ENCODE measurements at places on chromosomes 1 and 21.

GRCh38 chr21:37514038-37514667 is 147.6 kb downstream of the DYRK1A start:
- DNase-seq: no peak

- DNase-seq: peak; percentile 43
Measured at GRCh38 chr1:67723620-67724019, 38.6 kb downstream of the GADD45A start.

DNA sequence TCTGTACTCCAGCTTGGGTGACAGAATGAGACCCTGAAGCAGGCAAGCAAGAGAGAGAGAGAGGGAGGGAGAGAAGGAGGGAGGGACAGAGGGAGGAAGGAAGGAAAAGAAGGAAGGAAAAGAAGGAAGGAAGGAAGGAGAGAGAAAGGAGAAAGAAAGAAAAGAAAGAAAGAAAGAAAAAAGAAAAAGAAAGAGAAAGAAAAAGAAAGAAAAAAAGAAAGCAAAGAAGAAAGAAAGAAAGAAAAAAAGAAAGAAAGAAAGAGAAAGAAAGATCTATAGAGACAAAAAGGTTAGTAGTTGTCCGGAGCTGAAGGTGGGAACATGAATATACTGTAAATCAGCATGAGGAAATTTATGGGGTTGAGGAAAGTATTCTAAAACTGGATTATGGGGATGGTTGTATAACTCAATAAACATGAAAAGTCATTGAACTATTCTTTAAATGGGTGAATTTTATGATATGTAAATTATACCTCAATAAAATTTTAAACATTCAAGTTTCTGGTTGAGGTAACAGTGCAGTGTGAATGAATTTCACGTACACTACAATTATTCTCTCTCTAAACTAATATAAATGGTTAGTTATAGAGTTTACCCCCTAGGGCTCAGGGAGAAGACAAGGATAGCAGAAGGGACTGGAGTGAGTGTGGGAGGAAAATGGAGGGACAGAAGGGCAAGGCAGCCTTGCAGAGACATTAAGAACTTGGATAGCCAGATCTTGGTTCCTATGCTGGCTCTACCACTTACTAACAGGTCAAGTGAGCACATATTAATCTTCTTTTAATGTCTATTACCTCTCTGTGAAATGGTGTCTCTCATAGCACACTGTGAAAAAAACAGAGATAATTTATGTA is 24.8 kb upstream of the SERTAD4 start:
- DNase-seq: no peak

DNA sequence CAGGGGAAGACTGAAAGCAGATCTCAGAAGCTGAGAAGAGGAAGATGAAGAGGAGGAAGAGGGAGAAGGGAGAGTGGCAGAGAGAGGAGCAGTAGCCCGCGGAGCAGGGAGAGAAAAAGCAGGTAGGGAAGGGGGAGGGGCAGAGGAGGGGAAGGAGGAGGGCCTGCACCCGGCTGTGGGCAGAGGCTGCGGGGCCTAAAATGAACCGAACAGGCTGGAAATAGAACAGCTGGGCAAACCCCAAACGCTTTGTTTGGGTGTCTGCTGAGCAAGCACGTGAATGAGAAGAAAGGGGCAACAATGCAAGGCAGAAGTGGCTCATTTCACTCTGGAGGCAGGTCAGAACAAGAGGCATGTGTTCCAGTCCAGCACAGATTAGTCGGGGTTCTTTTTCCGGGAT is 33.5 kb downstream of the KCNC4 start:
- peak; percentile 19 for DNase-seq

GRCh38 chr1:112998592-112999235 is 42.7 kb upstream of the SLC16A1 start:
- DNase-seq: no peak

GRCh38 chr1:20732588-20733359 is at the start of gene SH2D5:
TSS of gene SH2D5 (minus strand) at chr1:20732703. CDS start at chr1:20728044, 4,659 bp downstream.
- DNase-seq: peak; percentile 81

DNA sequence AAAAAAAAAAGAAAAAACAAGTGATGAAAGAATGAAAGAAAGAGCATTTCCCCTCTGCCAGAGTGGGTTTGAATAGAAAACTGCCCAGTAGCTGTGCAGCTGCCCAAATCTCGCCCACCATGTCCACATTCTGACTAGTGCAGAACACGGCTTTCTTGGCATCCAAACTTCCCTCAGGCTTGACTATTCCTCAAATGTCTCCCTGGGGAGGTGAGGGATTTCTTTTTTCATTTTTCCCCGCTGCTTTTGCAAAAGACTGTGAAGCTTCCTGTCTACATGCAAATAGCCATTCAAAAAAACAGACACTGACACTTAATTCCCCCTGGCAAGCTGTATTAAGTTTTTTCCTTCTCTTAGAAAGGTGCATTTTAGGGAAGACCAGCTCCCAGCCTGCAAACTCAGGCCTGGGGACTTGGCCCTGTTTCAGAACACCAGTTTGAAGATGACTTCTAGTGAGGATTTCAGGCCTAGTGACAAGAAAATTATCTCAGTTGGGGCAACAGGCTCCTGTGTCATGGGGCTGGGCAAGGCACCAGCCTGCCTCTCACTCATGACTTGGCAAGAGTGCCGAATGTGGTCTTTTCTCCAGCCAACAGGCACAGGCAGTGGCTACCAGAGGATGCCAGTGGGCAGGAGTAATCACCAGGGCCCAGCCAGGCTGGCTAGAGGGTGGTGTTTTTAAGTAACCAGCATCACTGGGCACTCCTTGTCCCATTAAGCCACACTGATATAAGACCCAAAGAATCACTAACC is 178.1 kb upstream of the NFIA start:
- DNase-seq: no peak

GRCh38 chr1:86537928-86538695 is 8.8 kb upstream of the CLCA4 start:
- DNase-seq: no peak

GRCh38 chr1:43872280-43872679 is 61.3 kb upstream of the ARTN start:
- DNase-seq: no peak

DNA sequence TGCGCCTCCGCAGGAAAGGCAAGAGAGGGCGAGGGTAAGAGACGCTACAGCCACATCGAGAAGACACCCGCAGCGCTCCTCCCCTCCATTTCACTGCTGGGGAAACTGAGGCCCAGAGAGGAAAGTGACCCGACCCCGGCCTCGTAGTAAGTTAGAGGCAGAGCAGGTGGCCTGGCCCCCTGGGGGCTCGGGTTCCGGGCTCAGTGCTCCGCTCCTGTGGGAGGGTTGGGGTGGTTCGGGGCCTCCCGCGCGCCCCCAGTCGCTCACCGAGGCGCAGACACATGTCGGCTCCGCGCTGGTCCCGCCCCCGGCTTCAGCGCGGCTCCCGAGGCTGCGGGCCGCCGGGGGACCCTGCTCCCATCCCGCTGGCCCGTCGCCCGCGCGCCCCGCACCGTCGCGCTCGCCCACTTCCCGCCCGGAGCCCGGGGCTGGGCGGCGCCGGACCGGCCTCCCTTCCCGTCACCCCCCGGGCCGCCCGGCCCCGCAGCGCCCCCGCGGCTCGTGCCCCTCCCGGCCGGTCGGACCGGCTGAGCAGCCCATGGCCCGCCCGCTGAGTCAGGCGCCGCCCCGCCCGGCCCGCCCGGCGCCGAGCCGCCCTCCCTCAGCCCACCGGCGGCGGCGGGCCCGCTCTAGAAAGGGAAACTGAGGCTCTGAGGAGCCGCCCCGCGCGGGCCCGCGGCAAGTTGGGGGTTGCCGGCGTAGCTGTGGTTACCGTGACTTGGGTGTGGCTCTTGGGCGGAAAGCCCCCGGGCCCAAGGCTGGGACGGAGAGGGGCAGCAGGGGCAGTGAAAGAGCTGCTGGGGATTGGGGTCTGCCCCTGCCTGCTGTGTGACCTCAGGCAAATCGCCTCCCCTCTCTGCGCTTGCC is at the start of gene TMEM54:
TMEM54 (minus strand) TSS at position 434 of the 867 bp plus-strand sequence; CDS start at position 283, 151 bp downstream.
- DNase-seq: no peak
